ENCODE measurements at places on chromosomes 2 and 18.

DNA sequence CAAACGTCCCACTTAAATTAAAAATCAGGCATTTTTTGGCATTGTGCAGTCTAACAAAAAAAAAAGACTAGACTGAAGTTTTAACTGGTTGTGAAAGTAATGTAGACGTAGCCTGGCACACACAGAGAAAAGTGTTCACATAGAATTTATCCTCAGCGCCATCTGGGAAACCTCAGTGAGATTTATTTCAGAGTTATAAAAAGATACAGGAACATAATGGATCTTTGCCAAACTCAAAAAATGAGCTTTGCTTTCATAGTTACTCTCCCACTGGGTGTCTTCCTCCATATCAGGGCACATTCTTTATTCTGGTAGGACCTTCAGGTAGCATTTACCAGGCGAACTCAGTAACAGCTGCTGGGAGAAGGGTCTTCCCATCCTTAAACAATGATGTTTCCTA, 532.4 kb upstream of the SALL3 start:
- no peak for DNase-seq

DNA sequence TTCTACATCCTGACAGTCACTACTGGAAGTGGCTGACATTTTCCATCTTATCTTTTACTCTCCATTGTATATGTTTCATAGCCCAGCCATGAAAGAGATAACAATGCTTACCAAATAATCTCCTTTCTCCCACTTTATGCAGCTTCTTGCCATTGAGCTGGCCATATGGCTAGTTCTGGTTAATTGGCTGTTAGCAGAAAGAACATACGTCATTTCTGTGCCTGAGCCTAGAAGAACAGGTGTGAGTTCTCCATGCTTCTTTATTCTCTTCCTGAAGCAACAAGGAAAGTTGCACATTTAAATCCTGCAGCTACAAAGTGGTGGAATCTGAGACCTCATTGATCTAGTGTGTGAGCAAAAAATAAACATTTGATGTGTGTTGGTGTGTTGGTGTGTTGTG, 82.0 kb upstream of the FSHR start:
- no peak for DNase-seq

DNA sequence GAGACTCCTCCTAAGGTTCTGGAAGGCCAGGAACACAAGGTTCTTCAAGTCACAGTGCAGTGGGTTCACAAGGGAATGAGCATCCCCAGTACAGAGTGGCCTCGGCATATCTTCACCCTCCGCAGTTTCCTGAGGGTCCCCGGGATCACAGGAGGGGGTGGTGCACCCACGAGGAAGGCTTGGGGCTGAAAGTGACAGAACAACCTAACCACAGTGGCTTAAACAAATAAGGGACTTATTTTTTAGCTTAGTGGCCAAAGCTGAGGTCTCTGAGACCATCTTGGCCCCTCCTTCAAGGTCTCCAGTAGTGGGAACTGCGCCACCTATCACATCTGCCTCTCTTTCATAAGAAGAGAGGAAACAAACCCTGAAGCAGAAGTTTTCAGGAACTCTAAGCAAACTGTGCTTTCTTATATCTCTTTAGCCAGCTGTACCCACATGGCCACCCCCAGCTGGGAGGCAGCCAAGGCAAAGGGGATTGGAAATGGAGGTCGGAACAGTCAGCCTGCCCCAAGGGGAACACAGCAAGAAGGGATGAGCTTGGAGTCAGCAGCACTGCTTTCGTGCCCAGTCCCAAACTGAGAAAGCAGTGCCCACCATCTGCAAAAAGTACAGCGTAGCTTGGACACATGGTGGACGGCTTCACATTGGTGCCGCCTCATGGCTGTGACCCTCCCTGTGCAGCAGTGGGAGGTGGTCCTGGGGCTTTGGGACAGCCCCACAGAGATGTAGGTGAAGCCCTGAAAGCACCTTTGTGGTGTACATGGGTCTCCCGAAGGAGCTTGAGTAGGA, 260.0 kb upstream of the ID2 start:
- DNase-seq, result no peak

DNA sequence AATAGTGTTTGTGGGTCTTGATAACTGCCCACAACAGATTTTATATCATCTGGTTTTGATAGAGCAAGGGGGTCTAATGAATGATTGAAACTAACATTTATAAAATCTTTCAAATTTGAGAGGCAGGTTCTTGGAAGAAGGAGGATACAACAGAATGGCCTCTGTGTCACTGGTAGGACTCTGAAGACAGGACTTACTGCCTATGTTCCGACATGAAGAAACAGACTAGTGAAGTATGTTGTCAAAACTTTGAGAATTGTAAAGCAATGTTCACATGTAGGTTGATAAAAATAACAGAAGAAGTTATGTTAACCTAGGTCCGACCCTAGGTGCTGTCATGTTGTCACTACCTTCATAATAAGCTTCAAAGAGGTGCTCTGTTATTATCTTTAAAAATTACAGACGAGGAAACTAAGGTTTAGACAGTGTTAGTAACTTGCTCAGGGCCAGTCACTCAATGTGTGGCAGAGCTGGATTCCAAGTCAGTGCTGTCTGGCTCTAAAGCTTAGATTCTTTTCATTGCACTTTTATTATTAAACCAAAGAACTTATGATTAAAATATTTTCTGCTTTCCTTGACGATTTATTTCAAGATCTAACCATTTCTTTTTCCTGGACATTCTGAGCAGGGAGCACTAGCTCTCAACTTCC, 146.2 kb downstream of the RPIA start:
- no peak for DNase-seq

DNA sequence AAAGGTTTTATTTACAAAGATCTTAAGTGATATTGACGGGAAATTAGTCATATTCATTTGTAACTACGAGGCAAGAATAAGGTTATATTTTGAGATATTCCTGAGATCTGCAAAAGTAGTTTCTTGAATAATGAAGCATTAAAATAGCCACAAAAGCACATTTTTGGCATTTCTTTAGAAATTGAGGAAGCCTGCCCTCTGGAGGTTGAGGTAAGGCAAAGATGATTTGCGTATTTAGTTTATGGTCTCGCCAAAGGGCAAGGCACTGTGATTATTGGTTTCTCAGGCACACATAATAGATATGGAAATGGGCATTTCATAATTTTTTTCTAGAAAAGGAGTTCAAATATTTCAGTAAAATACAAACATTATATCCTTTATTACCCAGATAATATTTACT, 143.7 kb upstream of the RPRM start:
- no peak for DNase-seq

- no peak for DNase-seq
These were observed 1.5 kb upstream of the RESP18 start for GRCh38 chr2:219334076-219334475.

DNA sequence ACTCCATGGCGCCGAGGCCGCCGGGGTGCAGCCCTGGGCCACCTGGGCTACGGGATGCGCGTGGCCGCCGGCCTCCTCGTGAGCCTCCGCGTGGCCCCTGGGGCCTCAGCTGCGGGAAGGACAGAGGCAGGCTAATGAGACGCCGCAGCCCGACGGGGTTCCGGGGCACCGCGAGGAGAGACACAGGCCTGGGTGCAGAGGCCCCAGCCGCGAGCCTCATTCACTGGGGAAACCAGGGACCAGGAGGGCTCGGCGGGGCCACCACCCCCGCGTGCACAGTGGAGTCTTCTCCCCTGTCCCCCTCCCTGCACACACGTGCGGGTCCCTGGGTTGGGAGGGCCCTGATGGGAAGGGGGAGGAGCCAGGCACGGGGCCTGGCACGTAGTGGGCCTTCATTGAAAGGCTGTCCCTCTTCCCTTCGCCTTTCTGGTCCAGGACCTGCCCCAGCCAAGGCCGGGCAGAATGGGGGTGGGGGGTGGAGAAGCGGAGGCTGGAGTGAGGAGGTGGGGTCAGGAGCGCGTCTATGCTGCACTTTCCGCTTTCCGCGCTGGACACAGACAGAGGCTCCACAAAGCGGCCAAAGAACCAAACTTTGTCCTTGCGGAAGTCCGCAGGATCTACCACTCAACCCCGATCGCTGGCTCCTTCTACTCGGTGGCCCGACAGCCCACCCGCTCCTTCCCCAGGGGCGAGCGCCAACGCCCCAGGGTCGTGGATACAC, 9.1 kb downstream of the ALPP start:
- no peak for DNase-seq

DNA sequence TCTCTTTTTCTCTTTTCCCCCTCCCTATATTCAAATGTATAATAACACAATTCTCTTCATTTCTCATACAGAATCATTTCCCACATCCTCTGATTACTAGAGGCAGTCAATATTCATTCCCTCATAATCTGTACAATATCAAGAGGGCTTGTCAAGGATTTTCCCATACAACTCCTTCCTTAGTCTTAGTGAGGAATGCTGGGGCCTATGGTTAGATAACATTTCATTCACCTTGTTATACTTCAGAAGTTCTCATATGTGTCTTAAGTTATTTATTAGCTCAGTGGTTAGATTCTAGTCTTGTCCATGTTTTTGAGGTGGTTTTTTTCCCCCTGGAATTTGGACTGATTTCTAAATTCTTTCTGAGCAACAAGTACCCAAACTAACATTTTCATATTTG, 289.5 kb downstream of the PDE11A start:
- no peak for DNase-seq

DNA sequence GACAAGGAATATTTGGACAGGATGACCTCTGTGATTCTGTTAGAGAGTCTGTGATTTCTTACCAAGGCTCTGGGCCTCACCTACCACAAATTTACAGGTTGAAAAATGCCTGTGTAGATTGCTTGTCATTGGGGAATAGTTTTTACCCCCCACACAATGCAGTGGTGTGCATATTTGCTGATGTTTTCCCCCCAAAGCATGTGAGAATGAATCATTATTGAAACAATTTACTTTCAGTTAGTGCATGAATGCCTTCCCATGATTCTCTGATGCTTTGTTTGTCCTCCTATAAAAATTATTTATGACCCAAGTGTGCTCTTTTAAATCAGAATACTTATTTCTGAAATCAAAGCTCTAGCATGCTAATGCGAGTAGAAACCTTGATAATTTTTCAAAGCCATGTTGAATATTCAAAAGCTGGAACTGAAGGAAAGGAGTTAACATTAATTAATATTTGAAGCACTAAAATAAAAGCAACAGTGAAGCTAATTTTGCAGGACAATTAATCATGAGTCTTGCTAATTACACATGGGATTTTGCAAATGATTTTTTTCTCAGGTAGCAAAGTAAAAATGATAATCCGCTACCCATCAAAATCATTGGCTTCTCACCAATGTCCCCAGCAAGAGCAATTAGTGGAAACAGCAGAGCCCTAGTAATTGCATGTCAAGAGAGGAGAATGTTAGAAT, 361.2 kb upstream of the HNRNPA3 start:
- DNase-seq, result no peak

DNA sequence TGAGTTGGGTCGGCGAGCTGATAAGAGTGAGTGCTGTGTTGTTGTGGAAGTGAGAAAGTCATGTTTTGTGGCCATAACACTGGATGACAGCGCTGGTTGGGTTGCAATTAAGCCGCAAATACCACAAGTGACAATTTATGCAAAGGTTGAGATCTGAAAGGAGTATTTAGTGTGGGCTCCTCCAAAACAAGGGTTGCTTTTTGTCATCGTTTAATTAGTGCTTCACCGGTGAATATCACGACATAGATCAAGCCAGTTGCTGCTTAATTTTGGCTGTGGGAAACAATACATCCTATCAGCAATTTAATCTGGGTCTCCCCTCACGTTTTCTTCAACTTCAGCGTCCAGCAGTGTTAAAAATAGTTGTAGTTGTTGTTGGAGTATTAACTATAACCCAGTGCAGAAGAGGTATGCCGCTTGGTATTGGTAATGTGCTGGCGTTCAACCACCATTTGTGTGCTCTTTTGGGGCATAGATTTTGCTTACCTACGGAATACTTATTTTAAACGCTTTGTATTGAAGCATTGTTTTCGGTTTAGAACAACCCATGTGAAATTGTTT, 662 bp downstream of the ACVR2A start:
- DNase-seq, result peak; percentile 39

GRCh38 chr2:164792316-164793170, 49.1 kb downstream of the COBLL1 start:
- no peak for DNase-seq

DNA sequence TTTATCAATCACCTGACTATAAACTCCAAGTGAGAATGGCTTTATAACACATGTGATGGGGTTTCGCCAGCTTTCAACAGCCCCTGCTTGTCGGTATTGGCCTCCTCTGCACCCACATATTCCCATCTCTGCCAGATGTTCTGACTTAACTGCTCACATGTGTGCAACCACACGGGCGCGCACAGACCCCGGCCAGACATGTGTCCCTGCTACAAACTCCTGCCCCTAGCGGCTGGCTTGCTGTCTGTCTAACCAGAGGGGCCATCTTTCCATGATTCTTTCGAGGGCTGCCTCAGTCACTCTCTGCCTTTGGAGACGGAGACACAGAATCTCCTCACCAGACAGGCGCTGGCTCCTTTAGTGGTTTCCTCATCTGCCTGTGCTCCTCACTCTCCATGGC, 15.3 kb downstream of the STON1 start:
- DNase-seq, result no peak

DNA sequence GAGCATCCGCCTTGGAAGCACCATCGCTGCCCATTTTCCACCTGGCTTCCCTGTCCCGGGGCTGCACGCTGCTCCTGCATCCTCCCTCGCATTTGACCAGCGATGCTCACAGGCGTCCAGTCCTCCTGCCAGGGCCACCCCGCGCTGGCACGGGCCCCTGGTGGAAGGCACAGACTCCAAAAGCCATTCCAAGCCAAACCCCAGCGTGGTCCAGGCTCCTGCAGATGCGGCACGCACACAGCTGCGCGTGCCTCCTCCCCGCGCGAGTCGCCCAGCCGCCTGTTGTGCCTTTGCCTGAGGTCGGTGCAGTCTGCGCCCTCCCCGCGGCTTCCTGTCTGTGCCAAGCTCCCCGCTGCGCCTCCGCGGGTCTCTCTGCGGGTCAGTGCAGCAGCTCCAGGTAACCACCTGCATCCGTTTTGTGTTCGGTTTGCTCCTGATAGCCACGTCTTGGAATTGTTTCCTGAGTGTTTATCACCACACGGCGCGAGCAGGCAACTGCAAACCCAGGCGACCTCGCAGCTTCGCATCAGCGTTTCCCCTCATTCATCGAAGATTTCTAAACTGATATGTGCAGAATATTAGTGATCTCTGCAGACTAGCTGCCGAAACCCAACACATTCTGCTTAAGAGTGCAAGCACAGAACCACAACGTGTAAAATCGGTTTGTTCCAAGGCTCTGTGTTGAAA, 65.2 kb upstream of the SALL3 start:
- no peak for DNase-seq

DNA sequence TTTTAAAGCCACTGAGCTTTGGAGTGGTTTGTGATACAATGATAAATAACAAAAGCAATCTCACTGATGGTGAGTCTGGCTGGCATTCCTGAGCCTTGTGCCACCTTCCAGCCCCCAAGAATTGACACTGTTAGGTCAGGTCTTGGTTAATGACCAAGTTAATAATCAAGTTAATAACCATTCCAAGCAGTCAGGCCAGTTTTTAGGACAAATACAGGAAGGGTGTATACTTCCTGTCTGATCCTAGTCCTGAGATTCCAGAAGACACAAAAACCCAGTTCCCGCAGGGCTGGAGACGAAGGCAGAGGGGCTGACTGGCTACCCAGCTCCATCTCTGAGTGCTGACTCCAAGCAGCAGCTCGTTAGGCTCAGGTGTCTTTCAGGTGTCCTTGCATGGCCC, 74.6 kb upstream of the LAPTM4A start:
- no peak for DNase-seq

- DNase-seq, result no peak
These were observed 150.1 kb downstream of the WDPCP start for GRCh38 chr2:63438181-63438580.
